CD4-positive, alpha-beta memory T cell (primary cell): ENCODE measurements at places on chromosomes 5 and 9.
A peak's percentile ranks its signal among the peaks of the same experiment; 100 is the strongest.

DNA sequence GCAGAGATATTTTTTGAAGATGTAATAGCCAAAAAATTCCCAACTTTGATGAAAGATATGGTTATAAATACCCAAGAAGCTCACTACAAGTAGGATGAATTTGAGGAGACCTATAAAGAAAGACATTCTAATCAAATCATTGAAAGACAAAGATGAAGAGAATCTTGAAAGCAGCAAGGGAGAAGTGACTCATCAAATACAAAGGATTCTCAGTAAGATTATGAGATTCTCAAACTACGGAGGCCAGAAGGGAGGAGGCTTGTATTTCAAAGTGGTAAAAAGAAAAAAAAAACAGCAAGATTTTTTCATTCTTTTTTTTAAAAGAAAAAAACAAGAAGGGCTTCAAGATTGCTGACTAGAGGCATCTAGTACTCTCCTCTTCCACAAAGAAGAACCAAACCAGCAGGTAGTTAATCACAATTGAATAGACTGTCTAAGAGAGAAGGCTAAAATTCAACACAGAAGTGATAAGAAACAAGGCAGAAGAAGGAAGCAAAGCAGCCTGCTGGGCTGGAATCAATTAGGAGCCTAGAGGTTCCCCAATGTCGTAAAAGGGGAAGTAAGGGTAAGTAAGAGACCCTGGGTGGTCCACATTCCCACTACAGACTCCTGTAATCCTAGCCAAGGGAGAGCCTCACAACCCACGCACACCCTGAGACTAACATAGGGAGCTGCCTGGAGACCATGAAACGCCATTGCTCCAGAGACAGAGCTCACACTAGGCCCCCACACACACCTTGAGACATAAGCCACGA lies 59.1 kb upstream of the NIPAL4 start:
- DNase-seq, result no peak

- DNase-seq, result peak; percentile 31
Measured at GRCh38 chr9:99162759-99163364, 57.9 kb downstream of the TGFBR1 start.

DNA sequence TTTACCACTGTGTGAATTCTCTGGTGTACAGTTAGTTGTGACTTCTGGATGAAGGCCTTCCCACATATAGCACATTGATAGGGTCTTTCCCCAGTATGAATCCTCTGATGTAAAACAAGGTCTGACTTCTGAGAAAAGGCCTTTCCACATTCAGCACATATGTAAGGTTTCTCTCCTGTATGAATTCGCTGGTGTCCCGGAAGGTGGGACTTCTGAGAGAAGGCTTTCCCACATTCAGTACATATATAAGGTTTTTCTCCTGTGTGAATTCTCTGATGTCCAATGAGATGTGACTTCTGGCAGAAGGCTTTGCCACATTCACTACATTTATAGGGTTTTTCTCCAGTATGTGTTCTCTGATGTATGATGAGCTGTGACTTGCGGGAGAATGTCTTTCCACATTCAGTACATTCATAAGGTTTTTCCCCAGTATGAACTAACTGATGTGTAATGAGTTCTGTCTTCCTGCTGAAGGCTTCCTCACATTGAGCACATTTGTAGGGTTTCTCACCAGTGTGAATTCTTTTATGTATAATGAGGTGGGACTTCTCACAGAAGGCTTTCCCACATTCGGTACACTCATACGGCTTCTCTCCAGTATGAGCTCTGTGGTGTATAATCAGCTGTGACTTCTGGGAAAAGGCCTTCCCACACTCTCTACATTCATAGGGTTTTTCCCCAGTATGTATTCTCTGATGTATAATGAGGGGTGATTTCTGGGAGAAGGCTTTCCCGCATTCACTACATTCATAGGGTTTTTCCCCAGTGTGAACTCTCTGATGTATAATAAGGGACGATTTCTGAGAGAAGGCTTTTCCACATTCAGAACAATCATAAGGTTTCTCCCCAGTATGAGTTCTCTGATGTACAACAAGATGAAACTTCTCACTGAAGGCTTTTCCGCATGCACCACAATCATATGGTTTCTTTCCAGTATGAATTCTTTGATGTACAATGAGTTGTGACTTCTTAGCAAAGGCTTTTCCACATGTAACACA lies 9.1 kb downstream of the ZNF300 start:
- DNase-seq, result no peak

DNA sequence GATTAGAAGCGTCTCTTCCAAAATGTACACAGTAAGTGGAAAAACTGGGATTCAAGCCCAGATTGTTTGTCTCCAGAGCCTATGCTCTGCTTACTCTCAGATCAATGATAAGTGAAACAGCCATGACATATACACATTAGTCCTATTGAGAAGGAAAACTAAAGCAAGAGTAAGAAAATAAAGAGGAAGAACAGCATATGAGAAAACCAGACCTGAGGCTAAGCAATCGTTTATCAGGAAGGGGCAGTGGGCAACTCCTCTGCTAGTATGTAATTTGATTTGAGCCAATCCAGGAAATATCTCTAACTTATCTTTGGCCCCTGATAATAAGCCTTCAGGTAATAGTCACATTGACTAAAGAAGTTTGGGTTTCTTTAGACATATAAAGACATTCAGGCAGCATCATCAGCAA lies 789.9 kb upstream of the C9orf72 start:
- DNase-seq, result no peak

- DNase-seq, result no peak
Measured at GRCh38 chr5:170896779-170897178, 35.0 kb downstream of the RANBP17 start.

- no peak for DNase-seq
Measured at GRCh38 chr5:143068712-143069111, 298.5 kb downstream of the ARHGAP26 start.

GRCh38 chr9:91241909-91242308 lies 119.8 kb downstream of the AUH start:
- no peak for DNase-seq

DNA sequence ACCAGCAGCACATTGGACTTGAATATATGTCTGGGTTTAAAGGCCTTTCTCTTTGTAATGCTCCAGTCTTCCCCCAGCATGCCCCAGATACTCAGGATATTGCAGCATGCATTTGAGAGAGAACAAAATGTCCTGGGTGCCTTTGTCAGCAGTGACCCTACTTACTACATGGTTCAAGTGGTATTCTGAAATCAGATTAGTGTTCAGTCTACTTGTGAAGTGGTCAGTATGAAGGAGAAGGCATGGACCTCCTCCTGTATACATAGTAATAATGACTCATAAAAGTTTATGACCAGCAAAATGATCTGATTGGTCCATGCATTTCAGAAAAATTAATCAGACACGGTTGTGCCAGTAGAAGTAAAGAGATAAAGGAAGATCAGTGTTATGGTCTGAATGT lies 25.4 kb downstream of the GPR21 start:
- DNase-seq, result no peak

DNA sequence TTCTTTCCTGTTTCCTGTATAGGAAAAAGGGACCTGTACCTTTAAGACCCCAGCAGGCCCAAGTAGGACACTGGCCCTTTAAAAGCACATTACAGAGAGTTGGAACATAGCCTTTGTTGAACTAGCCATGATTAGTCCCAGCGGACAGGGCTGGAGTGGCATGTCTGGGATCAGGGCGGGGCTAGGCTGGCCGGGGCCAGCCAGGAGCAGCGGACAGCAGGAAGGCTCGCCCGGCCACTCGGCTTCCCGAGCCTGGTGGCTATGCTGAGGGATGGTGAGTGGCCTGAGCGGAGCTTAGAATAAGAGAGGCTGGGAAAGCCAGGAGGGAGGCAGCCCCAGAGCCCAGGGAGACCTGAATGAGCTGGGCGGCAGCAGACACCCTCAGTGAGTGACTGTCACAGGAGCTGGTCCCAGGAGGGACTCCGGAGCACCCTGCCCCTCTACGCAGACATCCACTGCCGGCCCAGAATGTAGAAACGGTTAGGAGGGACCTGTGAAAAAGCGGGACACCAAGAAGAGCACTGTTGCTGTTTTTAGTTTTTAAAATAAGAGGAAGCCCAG lies 92.1 kb downstream of the DAB2IP start:
- DNase-seq, result no peak

- DNase-seq, result peak; percentile 94
Measured at GRCh38 chr9:129868872-129869486, 33.7 kb downstream of the USP20 start.

- DNase-seq, result no peak
Measured at GRCh38 chr9:114081441-114082016, 3.4 kb upstream of the AMBP start.

DNA sequence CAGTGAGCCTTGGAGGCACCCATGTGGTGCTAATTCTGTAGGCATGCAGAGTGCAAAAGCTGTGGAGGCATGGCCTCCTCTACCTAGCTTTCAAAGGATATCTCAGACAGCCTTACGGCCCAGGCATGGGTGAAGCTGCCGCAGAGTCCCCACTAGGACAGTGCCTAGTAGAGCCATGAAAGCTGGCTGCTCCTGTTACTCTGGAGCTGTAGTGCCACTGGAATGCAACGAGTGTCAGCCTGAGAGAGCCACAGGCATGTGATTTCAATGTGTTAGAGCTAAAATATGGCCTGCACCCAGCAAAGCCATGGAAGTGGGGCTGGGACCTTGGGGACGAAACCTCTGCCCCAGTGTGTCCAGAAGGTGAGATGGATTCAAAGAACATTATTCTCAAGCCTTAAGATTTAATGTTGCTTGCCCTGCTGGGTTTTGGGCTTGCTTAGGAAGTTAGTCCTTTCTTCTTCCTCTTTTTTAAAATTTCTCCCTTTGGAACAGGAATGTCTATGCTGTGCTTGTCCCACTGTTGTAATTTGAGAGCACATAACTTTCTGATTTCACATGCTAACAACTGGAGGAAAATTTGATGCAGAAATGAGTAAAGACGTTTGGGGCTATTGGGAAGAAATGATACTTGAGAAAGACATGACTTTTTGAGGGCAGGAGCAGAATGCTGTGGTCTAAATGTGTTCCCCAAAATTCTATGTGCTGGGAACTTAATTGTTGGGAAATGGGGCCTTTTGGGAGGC lies 298.4 kb downstream of the PSAT1 start:
- no peak for DNase-seq

DNA sequence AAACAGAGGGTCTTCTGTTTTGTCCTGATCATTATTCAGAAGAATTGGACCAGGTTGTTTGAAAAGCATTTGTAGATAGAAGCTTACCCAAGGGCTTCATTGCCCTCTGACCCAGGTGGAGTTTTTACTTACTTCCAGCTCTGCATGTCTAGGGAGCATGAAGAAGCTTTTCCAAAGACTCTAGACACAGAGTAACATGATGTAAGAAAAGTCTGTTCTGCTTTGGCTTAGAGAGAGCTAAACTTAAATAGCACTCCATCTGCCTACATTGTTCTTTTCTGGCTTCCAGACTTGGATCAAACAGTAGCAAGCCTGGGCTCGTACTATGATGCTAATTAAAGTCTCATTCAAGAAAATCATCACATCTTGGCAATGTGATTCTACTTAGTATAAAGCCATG lies 112.1 kb downstream of the SNCAIP start:
- DNase-seq, result no peak

DNA sequence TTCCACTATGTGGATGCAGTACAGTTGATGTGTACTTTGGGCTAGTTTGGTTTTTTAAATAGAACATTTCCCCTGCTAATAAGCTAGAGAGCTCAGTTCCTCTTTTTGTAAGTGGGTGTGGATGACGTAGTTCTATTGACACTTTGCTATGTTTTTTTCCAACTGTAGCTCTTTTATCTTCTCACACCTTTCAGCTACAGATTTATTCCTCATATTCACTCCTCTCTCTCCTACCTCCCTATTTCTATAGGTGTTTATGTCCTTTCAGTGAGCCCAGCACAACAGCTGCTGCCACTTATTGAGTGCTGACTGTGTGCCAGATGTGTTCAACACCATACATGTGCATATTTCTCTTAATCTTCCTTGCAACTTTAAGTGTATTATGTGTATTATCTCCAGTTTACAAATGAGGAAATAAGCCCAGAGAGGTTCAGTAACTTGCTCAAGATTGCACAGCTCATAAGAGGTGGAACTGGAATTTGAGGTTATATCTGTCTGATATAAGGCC lies 215.7 kb downstream of the SEMA6A start:
- no peak for DNase-seq

GRCh38 chr5:155274484-155274883 lies 260.9 kb downstream of the KIF4B start:
- DNase-seq, result no peak

DNA sequence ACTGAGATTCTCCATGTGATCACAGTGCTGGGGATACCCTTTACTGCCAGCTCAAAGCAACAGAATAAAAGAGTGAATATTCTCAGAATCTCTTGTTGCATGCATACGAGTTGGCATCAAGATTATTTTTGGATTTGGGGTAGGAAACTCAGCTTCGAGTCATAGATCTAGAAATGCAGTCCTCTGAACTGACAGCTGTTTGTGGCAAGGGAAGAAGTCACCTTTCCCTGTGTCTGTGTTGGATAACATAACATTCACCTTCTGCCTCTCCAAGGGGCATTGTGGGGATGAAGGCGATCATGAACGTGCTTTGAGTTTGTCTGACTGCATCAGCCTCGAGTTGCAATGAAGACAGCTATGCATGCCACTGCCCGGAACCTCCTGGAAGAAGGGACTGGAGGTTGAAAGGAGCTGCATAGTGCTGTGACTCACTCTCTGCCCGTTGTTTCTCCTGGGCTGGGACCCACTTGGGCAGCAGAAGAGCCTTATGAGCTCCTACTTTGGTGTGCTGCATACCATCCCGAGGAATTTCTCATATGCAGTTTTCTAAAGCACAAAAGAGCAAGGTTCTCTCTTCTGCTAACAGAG lies 231.7 kb downstream of the ARHGAP26 start:
- no peak for DNase-seq

DNA sequence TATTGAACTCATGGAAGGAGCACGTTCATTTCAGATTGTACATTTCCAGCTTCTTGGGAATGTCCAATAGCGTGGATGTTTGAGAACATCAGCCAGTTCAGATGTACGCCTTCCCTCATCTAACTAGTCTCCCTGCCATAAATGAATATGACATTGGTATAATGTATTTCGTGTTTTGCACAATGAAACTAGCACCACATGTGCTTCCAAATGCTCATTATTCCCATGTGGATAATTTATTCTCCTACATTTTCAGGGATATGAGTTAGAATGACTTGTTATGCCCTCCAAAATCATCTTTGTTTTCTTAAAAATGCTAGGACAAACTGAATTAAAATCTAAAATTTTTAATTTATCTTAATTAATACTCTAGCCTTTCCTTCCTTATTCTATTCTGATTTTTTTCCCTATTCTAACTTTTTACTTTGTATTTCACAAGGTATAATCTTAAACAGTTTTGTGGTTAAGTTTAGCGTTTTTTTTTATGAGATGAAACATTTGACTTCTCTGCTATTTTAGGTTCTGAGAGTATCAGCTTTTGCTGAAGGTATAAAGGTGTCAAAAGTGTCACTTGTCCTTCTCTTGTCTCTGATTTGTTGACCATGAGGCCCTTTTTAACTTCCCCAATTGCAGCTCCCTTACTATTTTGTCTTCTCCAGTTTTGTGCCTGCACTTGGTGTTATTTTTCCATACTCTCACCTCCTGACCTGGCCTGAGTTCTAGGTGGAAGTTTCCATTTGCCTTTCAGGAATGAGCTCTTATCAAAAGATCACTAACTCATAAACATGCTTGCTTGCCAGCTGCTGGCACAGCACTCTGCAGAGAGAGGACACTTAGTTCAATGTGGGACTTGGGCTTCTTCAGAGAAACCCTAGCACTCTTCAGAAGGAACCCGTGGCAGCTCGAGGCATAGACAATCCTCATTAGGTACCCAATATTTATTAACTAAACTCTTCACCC lies 106.8 kb downstream of the FRMD3 start:
- DNase-seq, result no peak
